ENCODE measurements at places on chromosomes 6 and 20.

DNA sequence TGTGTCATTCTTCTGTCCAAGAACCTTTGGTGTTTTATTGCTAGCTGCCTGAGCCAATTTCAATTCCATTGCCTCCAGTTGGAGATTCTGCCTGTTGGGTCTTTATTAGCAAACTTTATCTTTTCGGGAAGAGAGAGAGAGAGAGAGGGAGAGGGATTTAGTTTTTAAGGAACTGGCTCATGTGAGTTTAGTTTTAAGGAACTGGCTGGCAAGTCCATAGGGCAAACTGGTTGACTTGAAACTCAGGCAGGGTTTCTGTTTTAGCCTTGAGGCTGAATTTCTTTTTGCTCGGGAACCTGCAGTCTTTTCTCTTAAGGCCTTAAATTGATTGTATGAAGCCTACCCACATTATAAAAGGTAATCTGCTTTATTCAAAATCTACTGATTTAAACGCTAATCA, 23.0 kb downstream of the BCKDHB start:
- no peak for DNase-seq

DNA sequence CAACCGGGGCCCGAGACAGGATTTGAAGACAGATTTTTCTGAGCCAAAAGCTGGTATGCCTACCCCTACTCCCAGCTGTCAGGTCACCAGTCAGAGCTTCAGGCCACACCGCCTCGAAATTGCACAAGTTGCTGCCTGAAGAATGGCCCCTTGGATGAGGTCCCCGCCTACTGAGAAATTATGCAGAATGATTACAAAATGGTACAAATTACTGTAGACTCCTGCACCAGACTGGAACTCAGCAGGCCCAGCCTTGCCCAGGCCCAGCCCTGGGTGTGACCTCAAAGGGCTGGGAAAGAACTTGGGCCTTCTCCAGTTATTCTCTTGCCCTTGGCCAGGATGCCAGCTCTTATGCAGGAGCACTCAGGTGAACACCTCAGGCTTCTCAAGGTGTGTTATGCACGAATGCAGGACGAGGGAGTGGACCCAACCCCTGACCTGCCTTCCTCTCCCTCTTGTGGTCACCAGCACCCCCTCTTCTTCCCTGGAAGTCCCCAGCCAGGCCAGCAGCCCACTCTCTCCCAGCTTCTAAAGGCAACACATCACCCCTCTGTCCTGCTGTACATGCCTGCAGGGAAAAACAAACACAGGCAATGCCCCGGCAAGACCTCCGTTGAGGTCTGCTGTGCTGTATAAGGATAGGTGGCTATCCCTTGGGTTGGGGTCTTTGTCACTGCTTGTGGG, 88.7 kb upstream of the NAA20 start:
- no peak for DNase-seq

DNA sequence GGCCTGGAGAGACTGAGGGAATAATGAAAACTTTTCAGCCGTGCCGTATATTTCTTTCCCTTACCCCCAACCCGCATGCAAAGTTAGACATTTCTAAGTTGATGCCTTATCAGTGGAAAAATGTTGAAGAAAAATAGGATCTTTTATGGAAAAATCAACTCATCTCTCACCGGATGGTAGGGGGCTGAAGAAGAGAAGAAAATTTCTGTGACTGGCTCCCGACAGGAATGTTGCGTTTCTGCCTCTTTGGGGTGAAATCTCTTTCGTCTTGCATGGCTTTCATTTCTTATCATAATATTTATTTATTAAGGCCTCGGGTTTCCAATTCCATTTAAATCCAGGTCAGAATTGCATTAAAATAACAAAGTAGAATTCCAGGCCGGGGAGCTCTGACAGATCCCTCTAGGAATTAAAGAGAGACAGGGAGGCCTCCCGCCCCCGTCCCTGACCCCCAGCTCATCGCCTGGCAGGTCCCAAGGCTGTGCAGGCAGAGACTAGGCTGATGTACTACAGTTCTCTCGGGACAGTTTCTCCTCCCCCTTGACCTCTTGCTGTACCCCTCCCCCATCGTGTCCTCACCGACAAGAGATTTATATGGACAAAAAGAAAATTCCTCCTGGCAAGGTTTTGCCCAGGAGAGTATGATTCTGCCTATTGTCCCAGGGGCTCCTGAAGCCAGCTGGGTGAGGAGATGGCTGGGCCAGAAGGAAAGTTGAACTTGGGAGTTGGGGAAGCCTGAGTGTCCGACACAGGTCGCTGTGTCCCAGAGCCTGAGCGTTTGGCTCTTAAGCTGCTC, 1.3 kb downstream of the SCUBE3 start:
- no peak for DNase-seq

GRCh38 chr20:51440589-51440988, 101.9 kb downstream of the NFATC2 start:
- DNase-seq, result no peak

- no peak for DNase-seq
Observed at GRCh38 chr6:8578006-8578405, 142.7 kb upstream of the SLC35B3 start.

DNA sequence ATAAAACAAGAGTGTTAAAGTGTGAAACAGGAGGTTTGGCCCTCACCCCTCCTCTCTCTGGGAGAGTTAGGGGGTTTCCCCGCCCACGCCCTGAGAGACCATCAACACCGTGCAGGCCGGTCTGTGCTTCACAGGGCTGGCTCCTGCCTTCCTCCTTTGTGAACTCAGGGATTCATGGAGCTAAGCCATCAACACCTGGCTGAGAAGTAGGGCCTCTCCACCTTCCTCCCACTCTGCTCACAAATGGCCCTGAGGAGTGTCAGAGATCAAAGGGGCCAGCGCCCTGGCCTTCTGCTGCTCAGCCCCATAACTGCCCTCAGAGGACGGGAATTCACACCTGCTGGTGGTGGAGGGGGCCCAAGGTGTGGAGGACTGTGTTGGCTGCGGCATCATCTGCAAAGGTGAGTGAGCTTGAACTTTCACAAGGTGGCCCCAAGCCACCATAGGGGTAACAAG, 88.6 kb downstream of the PSMB1 start:
- no peak for DNase-seq

- no peak for DNase-seq
Observed at GRCh38 chr20:4190792-4191519, 175.6 kb upstream of the RNF24 start.

- no peak for DNase-seq
Observed at GRCh38 chr6:128731249-128732165, 151.4 kb upstream of the LAMA2 start.

- DNase-seq, result no peak
Observed at GRCh38 chr6:156009656-156010055, 554.0 kb upstream of the NOX3 start.

- DNase-seq, result no peak
Observed at GRCh38 chr20:38737887-38738286, 10.4 kb upstream of the ACTR5 start.

- DNase-seq, result no peak
Observed at GRCh38 chr20:50323209-50323608, 132.6 kb downstream of the CEBPB start.

All from hematopoietic multipotent progenitor cell (in vitro differentiated cells).